ENCODE measurements at places on chromosomes 12 and 14.

DNA sequence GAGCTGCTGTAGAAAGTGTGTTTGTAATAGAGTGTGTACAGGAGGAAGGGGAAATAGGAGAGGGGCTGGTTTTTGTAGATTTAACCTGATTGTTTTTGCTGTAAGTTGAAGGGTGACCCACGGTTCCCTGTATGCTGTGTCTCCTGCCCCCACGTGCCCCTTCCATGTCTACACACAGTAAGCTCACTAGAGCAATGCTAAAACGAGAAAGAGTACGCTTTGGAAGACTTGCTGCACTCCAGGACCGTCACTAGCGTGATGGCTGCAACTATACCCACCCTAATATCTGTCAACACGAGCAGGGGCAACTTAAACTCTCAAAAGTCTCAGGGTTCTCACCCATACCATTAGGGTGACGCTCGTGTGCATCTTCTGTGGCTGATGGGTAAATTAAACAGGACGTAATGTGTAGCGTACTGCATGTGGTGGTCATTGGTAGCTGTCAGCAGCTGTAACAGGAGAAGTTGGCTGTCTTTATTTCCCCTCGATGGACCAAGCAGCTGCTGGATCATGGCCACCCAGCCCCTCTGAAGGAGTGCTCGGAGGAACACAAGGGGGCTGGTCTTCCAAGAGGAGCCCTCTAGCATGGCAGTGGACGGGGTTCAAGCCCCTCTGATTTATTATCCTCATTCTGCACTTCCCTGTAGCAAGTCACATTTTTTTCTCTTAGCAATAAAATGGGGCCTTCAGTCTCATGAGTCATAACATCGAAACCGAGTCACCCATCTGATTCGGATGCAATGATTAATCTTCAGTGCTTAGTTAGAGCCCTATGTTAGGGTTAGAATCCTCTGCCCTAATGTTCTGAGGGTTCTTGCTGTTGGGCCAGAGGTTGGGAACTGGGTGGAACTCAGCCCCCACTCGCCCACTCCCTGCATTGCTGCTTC is 14.0 kb downstream of the CCND2 start:
- no peaks in the 10 kb centered on the region for H3K27me3 ChIP-seq
- H3K4me1 ChIP-seq = peaks cover 94% of the 10 kb centered on the region
- peaks cover 91% of the 10 kb centered on the region for H3K36me3 ChIP-seq
- DNase-seq = no peak

DNA sequence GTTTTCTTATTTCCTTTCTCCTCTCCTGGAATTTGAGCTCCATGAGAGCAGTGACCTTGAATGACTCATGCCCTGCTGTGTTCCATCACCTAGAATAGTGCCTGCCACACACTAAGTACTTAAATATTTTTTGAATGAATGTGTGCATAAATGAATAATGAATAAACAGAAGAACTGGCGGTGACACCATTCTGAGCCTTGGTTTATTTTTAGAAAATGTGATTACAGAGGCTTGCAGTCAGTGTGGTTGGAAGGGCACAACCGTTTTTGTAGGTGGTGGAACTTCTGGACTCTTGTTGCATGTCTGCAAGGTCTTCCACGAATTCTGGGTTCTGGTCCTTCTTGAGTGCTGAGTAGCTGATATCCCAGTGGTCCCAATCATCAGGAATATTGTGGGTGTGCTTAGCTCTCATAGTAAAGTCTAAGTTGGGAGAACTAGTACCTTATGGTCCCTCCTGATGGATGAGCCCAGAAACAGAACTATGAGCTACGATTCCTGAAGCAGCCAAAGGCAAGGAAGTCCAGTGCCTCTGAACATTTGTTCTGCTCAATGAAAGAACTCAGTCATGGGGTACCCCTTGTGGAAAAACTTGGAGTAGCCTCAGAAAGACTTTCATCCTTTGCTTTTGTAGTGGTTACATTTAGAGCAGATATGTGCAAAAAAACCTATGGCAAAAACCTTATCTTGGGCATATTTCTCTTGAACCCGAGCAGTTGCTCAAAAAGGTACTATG is 28.8 kb upstream of the BHLHE41 start:
- H3K4me1 ChIP-seq = no peaks in the 10 kb centered on the region
- no peak overlapping the region for H3K27ac ChIP-seq
- H3K4me3 ChIP-seq = no peak overlapping the region
- no peak for DNase-seq
- no peaks in the 10 kb centered on the region for H3K36me3 ChIP-seq

GRCh38 chr12:2616763-2617162 is 178.0 kb upstream of the FKBP4 start:
- H3K27ac ChIP-seq = no peak overlapping the region
- no peak overlapping the region for H3K4me3 ChIP-seq
- H3K36me3 ChIP-seq = no peaks in the 10 kb centered on the region
- H3K4me1 ChIP-seq = peaks cover 11% of the 10 kb centered on the region
- DNase-seq = no peak

- H3K27me3 ChIP-seq = peaks cover 45% of the 10 kb centered on the region
- peak within 1 kb of the TSS; percentile 71 for H3K27ac ChIP-seq
- no peak for DNase-seq
- peaks cover 5% of the 10 kb centered on the region for H3K4me1 ChIP-seq
- H3K4me3 ChIP-seq = peak within 1 kb of the TSS; percentile 66
Observed at GRCh38 chr12:85280165-85280983, at the start of gene ALX1. ALX1 (plus strand) TSS chr12:85280220; CDS start chr12:85280262, 42 bp downstream.

DNA sequence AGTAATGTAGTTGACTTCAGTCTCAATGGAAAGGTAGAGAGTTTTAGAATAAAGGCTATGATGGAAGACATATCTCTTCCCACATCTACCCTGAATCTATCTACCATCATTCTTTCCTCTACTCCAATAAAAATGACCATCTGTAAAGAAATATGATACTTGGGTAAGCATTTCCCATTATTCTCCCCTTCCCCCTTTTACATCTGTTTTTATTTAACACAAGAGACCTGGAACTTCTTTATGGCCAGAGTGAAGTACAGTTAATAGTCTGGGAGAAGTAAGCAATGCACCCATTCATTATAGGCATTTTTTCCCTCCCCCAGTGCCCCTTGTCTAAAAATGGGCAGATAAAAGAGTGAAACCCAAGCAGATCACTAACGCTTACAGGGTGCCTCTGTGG is 6.5 kb downstream of the TPH2 start:
- no peaks in the 10 kb centered on the region for H3K36me3 ChIP-seq
- peaks cover 69% of the 10 kb centered on the region for H3K27me3 ChIP-seq
- H3K27ac ChIP-seq = no peak overlapping the region
- H3K4me1 ChIP-seq = no peaks in the 10 kb centered on the region
- H3K4me3 ChIP-seq = no peak overlapping the region

DNA sequence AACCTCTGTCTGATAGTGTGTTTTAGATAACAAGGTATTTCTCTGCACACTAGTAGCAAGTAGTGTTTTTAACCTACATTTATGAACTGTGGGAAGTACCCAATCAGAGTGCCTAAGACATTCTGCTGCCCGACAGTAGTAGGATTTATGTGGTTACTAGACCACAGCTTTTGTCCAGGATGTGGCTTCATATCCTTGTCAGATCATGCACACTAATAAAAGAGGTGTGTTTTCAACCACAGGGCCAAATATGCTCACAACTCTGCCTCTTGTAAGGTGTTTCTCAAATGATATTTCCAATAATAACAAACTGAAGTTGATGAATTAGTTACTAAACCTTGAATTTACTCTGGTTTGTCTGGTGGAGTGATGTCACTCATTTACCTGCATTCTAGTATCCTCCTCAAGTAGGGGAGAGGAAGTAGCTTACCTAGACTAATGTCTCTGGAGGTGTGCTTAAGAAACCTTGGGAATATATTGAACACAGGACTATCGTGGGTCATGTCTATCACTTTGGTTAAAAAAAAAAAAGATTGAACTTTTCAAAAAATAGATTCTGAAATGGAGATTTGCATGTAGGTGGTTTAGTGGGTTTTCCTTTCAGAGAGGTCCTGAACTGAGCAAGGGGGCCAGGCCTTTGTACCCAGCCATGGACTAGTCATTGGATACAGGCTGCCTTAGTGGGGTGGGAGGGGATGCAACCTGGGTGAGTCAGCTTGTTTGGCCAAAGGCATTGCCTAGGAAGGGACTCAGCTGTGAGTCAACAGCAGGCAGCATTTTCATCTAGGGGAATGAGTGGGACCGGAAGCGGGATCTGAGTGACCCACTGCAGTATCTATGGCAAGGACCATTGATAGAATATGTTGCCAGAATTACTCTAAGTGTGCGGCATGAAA is 14.1 kb downstream of the FBXW8 start:
- H3K4me1 ChIP-seq = peaks cover 65% of the 10 kb centered on the region
- peaks cover 30% of the 10 kb centered on the region for H3K36me3 ChIP-seq
- DNase-seq = peak; percentile 87
- H3K4me3 ChIP-seq = peak overlapping the region; percentile 46
- no peaks in the 10 kb centered on the region for H3K27me3 ChIP-seq

GRCh38 chr12:109818253-109818652 is 14.9 kb downstream of the TRPV4 start:
- H3K36me3 ChIP-seq = no peaks in the 10 kb centered on the region
- no peak overlapping the region for H3K4me3 ChIP-seq
- H3K27ac ChIP-seq = no peak overlapping the region
- H3K27me3 ChIP-seq = peaks cover 7% of the 10 kb centered on the region
- no peaks in the 10 kb centered on the region for H3K4me1 ChIP-seq
- no peak for DNase-seq

GRCh38 chr12:91704446-91704845 is 441.2 kb downstream of the BTG1 start:
- H3K4me3 ChIP-seq = no peak overlapping the region
- no peaks in the 10 kb centered on the region for H3K36me3 ChIP-seq
- no peak overlapping the region for H3K27ac ChIP-seq

- peaks cover 11% of the 10 kb centered on the region for H3K27me3 ChIP-seq
- H3K4me1 ChIP-seq = no peaks in the 10 kb centered on the region
- H3K36me3 ChIP-seq = no peaks in the 10 kb centered on the region
- no peak overlapping the region for H3K27ac ChIP-seq
Observed at GRCh38 chr12:106181401-106182114, 42.8 kb upstream of the NUAK1 start.

- no peak overlapping the region for H3K27ac ChIP-seq
- H3K36me3 ChIP-seq = no peaks in the 10 kb centered on the region
- H3K4me1 ChIP-seq = no peaks in the 10 kb centered on the region
- H3K4me3 ChIP-seq = no peak overlapping the region
- DNase-seq = no peak
Observed at GRCh38 chr14:32531942-32532515, 202.9 kb downstream of the AKAP6 start.

- H3K27me3 ChIP-seq = no peaks in the 10 kb centered on the region
- H3K27ac ChIP-seq = no peak overlapping the region
- H3K4me3 ChIP-seq = no peak overlapping the region
- H3K36me3 ChIP-seq = no peaks in the 10 kb centered on the region
- DNase-seq = no peak
- H3K4me1 ChIP-seq = peaks cover 3% of the 10 kb centered on the region
Observed at GRCh38 chr14:68947802-68948201, 31.3 kb downstream of the ACTN1 start.

DNA sequence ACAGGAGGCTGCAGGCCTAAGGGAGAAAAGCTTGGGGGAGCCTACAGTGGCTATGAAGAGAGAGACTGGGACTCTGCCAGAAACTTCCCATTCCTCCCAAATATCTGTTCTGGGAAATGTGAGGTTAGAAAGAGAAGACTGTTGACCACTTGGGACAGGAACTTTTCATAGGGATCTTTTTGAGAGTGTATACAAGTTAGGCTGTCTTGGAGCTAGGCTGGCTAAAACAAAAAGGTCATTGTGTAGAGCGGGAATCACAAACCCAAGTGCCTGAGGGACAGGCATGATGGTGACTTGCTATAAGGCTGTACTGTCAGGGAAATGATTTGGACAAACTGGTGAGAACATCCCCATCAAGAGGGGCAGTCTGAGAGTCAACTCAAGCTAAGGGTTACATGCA is 175.1 kb downstream of the GRIP1 start:
- H3K27ac ChIP-seq = no peak overlapping the region
- peaks cover 2% of the 10 kb centered on the region for H3K4me1 ChIP-seq
- no peaks in the 10 kb centered on the region for H3K27me3 ChIP-seq
- DNase-seq = no peak

- no peaks in the 10 kb centered on the region for H3K36me3 ChIP-seq
- H3K27me3 ChIP-seq = no peaks in the 10 kb centered on the region
- DNase-seq = no peak
- no peaks in the 10 kb centered on the region for H3K4me1 ChIP-seq
- no peak overlapping the region for H3K4me3 ChIP-seq
- H3K27ac ChIP-seq = no peak overlapping the region
Observed at GRCh38 chr14:44112774-44113460, 394.2 kb downstream of the FSCB start.
